Fibroblast of pulmonary artery (primary cell): ENCODE measurements at places on chromosomes 13 and 19.

- no peak for DNase-seq
Measured at GRCh38 chr19:472005-472858, 11.4 kb upstream of the SHC2 start.

DNA sequence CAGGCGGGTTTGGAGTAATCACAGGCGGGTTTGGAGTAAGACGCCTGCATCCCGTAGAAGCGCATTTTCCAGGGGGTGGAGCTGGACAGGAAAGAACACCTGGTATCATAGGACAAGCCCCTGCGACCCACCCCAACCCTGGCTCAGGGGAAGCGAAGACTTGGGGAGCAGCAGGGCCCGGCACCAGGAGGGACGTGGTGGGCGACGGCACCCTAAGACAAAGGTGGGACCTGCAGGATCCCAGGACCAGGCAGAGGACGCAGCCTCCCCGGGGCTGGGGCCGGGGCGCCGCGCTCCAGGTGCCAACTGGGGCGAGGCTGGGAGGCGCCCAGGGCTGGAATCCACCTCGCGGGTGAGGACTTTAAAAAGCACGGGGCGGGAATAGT lies 520 bp downstream of the ZNF600 start:
- DNase-seq: no peak

DNA sequence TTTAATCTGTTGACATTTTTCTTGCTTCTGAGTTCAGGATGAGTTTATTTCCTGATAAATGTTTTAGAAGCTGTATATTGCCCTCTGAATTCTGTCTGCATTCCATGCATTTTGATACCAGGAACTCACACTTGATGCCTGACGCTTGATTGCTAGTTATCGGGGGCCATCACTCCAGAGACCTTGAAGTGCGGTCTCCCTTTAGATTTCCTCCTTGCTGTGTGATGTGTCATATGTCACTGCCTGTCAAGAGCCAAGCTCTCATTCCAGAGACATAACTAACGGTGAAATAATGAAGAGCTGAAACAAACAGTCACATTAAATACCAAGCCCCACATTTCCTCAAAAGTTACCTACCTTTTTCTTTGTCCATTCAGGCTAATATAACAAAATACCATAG lies 155.5 kb downstream of the TNFSF13B start:
- peak; percentile 6 for DNase-seq

DNA sequence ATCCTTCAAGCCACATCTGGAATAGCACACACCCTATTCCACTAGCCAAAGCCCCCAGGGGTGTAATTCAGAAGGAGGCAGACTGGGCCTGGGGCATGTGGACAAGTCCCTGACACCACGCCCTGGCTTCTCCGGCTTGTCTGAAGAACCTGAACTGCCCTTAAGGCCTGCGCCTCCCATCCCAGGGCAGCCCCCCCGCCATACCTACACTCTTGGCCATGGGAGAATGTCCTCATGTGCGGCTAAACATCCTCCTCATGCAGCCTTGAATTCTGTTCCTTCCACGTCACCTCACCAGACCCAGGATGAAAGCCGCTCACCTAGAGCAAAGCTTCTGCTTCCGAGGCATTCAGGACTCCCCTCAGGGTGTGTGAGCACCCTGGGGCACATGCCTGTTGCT lies 24.3 kb upstream of the POU2F2 start:
- DNase-seq: no peak

DNA sequence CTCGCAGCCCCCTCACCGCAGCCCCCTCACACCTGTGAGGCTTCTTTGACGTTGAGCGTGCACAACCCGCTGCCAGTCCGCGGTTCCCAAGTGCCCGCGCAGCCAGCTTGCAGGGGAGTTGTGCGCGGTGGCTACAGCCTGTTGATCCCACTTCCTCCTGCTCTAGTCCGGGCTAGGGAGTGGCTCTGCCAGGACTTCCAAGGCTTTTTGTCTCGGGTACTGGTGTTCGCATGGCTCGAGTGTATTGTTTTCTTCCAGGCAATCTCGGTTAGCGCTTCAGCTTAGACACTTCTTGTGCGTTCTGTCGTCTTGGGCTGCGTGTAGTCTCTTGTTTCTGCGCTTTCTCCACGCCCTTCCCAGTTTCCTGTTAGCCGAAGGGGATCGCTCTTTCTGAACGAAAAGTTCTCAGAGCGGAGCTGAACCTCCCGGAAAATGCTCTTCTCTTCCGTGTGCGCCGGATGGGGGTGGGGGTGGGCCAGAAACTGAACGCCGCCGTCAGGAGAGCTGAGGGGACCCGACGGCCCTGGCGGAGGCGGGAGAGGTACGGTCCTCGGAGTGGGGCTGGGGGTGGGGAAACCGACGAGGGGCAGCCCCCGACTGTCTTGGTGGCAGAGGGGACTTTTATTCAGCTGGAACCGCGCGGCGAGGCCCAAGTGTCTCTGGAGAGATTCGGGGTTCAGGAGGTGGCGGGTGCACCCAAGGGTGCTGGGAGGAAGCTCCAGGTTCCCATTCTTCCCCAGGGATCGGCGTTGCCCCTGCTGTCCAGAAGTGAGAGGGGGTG lies 697 bp upstream of the DGKH start:
- DNase-seq: peak; percentile 74

DNA sequence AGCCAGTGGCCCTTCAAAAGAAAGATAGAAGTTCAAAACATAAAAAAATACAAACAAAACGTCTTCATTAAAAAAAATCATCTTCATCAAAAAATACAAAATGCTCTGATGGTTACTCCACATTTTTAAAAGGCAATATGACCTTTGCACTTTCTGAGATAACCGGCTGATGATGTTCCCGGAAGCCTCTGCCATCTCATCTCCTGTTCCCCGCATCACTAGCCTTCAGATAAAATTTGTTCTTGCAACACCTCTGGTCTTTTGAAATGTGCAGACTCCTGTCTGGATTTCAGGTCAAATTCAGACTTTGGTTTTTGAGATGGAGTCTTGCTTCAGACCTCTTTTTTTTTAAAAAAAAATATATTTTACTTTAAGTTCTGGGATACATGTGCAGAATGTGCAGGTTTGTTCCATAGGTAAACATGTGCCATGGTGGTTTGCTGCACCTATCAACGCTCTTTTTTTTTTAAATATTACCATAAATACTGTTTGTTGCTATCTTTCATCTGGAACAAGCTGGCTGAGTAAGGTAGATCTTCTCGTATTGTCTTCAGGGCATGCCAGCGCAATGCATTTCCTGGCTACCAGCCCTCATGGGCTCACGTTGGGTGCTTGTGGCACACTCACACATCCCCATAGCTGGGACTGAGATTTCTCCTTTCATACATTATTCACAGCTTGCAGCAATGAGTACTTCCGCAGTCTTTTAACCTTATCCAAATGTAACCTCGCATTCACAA lies 418.9 kb upstream of the ARGLU1 start:
- DNase-seq: no peak

- DNase-seq: no peak
Measured at GRCh38 chr13:48377857-48378256, 35.1 kb downstream of the LPAR6 start.

GRCh38 chr13:43785650-43786471 lies 911 bp downstream of the ENOX1 start:
- DNase-seq: peak; percentile 82

DNA sequence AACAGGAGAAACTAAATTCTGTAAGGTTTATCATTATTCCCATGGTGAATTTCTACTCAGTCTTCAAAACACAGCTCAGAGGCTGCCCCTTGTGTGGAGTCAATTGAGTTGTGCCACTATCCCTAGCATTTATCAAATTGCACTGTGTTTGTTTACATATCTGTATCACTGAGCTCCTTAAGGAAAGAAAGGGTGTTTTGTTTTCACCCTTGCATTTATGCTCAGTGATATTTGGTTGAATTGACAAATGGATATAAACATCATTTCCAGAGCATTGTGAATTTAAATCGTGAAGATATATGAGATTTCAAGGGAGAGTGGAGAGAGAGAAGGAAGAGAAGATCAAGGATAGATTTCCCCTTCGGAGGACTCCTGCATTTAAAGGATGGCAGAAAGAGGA lies 55.1 kb upstream of the TNFRSF19 start:
- no peak for DNase-seq
